ENCODE measurements at places on chromosomes 6 and 20. TPM values are rescaled to one million over a fixed set of nuclear protein-coding genes. Genes with fewer than 3 reads are reported as not detected.

Gene SLC12A5
- total RNA-seq, result 113 TPM

Gene TFAP2A
- total RNA-seq, result 0.46 TPM

Gene IL17F
- not detected for total RNA-seq

Gene PLAGL1
- total RNA-seq, result 7.2 TPM

Gene RIPPLY2
- 7.8 TPM for total RNA-seq

Gene BHLHE23
- not detected for total RNA-seq

Gene SLC17A9
- total RNA-seq, result 0.23 TPM

Gene STMND1
- 0.92 TPM for total RNA-seq

Gene HLA-DPA1
- 2.1 TPM for total RNA-seq

Gene GJA1
- total RNA-seq, result 218 TPM

Gene COL21A1
- 5.8 TPM for total RNA-seq

Gene TXLNB
- 1.2 TPM for total RNA-seq

Gene IMPG1
- total RNA-seq, result not detected

Gene STX16
- 39.7 TPM for total RNA-seq

Gene FAM50B
- total RNA-seq, result 20.5 TPM

Gene SESN1
- 34.8 TPM for total RNA-seq

Gene HAO1
- not detected for total RNA-seq

Gene GRM4
- 19.4 TPM for total RNA-seq

Gene ATP9A
- total RNA-seq, result 390 TPM

Gene SEL1L2
- total RNA-seq, result 0.23 TPM

Gene SIGLEC1
- 0.23 TPM for total RNA-seq

Gene C4A
- 45.9 TPM for total RNA-seq

Gene PPP1R16B
- 19.6 TPM for total RNA-seq

Gene AGPAT1
- total RNA-seq, result 28.1 TPM

Gene LY6G6F
- total RNA-seq, result not detected

Gene PYGB
- 100 TPM for total RNA-seq

Gene TAGAP
- 1.6 TPM for total RNA-seq

Gene PROKR2
- 4.8 TPM for total RNA-seq

Gene AIF1
- 22.6 TPM for total RNA-seq

Gene GRIK2
- 139 TPM for total RNA-seq

Gene CD109
- 2.3 TPM for total RNA-seq

Gene MYT1
- total RNA-seq, result 11.3 TPM

Gene JPH2
- total RNA-seq, result 0.46 TPM

Gene KDM1B
- 48.2 TPM for total RNA-seq

Gene SNAI1
- 0.23 TPM for total RNA-seq

Gene SIRPA
- total RNA-seq, result 15.7 TPM

Gene NHSL1
- total RNA-seq, result 24.0 TPM

Gene MAS1
- under 0.01 TPM for total RNA-seq
